ACHN (cell line): ENCODE measurements at places on chromosomes 16 and 17.

GRCh38 chr17:75047398-75048098 lies 523 bp downstream of the KCTD2 start:
- peak; percentile 18 for DNase-seq

DNA sequence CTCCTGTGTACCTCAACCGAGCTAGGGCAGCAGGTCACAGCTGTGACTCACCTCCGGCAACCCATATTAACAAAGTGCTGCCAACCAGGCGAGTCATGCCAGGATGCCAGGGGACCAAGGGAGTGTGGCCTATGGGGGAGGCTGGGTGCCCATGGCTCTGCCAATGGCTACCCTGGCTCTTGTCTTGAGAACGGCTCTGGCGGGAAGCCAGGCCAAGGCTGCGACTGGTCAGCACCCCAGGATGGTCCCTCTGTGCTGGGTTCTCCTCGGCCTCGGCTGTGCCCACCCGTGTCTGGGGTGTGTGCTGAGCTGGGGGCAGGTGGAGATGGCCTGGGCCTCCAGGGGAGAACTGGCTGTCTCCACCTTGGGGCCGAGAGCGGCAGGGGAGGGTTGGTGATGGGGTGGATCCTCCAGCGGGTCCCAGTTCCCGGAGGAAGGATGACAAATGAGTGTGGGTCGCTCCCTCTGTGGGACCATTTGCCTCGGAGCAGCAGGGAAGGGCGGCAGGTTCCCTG lies 75.8 kb downstream of the MRC2 start:
- DNase-seq = peak; percentile 86

DNA sequence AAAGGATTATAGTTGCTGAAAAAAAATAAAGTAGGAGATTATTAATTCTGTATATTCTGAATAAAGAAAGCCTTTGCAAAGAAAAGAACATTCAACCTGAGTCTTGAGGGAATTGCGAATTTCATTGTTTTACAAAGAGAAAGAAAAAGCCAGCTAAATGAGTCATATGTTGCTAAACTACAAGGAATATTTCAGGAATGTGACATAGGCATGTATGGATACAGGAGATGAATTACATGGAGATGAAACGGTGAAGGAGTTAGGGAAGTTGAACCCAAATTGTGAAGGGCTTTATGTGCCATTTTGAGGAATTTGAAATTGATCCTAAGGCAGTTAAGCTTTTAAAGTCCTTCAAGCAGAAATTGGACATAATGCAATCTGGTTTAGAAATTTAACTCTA lies 177.3 kb upstream of the RBL2 start:
- DNase-seq = peak; percentile 58

- no peak for DNase-seq
Measured at GRCh38 chr17:77455111-77455890, 314.5 kb downstream of the SEC14L1 start.

GRCh38 chr17:38815576-38816193 lies 9.4 kb downstream of the CWC25 start:
- DNase-seq = peak; percentile 95

GRCh38 chr16:84599521-84600202 lies 18.2 kb downstream of the COTL1 start:
- DNase-seq = no peak

DNA sequence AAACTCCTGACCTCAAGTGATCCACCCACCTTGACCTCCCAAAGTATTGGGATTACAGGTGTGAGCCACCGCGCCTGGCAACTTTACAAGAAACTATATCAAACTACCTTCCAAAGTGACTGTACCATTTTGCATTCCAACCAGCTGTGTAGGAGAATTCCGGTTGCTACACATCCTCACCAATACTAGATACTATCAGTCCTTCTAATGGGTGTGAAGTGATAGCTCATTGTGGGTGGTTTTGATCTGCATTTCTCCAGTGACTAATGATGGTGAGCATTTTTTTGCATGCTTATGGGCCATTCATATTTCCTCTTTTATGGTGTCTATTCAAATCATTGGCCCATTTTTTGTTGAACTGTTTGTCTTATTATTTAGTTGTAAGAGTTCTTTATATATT lies 37.7 kb downstream of the SCNN1B start:
- no peak for DNase-seq

GRCh38 chr16:81442220-81442915 lies 2.2 kb upstream of the CMIP start:
- DNase-seq = no peak

DNA sequence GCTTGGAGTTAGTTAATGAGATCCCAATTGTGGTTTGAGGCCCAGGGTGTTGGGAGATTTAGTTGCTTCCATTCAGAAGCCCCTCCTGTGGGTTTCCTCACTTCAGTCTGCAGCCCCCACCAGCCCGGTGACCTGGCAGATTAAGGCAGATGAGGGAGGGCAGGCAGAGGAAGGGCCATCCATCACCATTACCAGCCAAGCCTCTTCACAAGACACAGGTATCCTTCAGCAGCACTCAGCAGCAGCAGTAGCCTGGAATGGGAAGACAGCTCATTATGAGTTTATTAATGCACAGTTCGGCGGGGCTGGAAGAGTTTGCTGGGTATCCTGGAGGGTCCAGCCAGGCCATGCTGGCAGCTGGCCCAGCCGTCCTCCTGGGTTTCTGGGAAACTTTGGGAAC lies 90.0 kb upstream of the GPRC5B start:
- DNase-seq = no peak

DNA sequence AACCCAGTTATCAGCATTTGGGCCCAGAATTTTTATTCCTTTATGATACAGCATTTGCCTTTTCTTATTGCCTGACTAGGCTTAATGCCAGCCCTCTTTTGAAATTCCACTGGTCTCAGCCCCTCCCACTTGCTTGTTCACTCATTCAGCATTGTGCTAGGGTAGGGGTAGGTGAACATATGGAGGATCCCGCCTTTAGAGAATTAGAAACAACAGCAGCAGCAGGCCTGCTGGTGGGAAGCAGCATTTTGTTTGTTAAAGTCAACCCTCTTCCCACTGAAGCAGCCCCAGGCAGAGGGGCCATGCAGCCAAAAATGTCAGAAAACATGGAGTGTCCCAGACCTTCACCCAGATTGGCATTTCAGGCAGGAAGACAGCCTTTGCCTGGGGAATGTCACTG lies 1355.2 kb downstream of the CDH8 start:
- DNase-seq = no peak

- DNase-seq = peak; percentile 87
Measured at GRCh38 chr17:50689251-50689650, 18.5 kb downstream of the ANKRD40 start.

DNA sequence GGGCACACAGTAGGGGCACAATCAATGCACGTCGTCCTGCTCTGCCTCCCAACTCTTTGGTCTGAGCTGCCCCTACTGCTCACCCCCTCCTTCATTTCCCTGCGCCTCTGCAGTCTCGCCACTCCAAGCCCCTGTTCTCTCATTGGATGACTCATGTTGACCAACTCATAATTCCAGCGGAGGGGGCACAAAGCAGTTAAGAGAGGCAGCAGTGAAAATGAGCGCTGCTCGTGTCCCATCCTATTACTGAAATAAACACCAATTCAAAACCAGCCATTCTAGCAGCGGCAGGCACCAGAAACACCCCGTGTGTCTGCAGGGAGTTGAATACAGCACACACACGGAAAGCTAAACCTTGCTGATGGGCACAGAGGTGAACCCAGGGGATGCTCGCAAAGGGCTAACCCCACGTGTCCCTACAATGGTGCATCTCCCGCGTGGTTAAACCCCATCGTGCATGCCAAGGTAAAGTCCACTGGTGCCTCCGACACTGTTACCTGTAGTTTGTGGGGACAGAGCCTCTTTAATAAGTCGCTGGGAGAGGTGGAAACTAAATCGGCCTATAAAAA lies 310.4 kb downstream of the XYLT1 start:
- no peak for DNase-seq

- DNase-seq = peak; percentile 65
Measured at GRCh38 chr16:24950275-24950674, 64.9 kb downstream of the ARHGAP17 start.

GRCh38 chr16:23391381-23392222 lies 61.4 kb downstream of the COG7 start:
- DNase-seq = no peak

- DNase-seq = no peak
Measured at GRCh38 chr17:68572138-68572842, 28.9 kb downstream of the FAM20A start.

DNA sequence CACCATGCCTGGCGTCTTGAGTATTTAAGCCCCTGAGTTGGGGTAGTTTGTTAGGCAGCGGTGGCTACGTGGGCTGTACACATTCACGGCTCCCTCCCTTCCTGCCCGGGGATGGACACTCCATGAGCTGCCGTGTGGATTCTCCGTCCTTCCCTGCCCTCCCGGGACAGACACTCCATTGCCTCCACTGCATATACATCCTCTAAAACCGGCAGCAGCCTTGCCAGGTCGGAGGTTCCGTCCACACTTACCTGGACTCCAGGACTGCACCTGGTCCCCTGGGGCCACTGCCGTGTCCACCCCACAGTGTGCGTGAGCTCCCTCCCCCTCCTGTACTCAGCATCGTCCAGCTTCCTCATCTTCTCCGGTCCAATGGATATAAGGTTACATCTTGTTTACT lies 3.5 kb upstream of the SPATA2L start:
- no peak for DNase-seq

DNA sequence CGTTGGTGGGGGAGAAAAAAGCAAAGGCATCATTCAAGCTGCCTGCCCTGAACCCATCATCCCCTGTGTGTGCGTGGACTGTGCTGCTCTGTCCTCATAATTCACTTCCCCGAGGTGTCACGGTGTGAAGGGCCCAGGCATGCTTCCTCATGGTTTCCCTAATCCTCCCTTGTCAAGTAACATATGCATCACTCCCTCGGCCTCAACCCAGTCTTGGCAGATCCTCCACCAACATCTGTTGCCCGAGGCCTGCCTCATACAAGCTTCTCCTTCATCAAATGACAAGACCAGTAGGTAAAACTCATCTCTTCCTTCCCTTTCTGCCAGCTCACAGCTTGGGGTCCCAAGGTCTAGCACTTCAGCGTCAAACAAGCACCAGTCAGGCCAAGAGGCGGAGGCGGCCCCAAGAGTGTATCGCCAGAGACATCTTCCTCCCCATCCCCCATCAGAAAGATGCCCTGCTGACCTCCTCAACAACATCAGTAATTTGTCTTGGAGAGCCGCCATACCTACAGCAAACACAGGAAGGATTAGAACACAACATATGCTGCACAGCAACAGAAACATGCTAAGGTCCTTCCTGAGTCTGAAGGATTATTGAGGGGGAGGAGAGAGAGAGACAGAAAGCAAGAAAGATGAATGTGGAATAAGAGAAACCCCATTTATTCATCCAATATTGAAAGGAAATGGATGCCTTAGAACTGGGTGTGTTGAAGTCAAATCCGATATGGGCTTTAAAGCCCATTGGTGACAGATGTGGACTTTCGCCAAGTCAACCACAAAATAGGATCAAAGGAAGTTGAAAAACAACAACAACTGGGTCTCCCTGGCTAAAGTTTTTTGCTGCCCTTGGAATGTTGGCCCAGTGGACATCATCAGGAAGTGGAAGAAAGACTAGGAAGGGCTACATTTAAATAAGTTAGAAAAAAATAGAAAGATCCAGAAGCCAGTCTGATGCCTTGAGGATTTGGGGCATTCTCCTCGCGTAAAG lies 38.4 kb downstream of the SOX9 start:
- DNase-seq = no peak

DNA sequence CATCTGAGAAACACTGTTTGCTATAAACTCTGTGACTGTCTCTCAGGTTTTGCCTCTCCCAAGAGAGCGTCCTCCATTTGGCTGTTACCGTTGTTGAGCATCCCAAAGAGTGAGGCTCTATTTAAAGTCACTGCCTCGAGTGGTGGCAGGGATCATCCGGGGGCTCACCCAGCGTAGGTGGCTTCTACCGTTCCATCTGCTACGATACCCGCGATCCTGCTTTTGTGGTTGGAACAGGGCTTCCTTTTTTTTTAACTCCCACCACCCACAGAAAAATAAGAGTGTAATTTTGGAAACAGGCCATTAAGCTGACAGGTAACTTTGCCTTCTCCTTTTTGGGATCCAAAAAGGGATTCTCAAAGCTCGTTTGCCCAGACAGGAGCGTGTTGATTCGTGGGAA lies 36.4 kb downstream of the KNOP1 start:
- DNase-seq = no peak

DNA sequence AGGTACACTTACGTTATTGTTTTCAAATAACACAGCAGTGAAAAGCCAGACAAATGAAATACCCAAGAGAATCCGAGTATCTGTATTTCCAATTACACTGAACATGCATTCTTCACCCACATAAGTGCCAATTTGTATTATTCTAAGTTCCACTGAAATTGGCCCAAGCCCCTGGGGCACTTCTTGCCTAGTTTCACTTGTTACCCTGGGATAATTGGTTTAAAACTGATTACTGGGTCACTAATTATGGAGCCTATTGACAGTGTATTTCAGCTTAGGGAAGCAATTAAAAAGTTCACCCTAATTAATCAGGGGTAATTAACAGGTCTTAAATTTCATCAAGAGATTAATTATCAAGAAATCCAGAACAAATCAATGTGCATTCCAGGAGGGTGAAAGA lies 60.5 kb upstream of the HS3ST2 start:
- DNase-seq = no peak

- DNase-seq = no peak
Measured at GRCh38 chr17:82351254-82351712, 7.8 kb upstream of the TEX19 start.

GRCh38 chr17:58316260-58316960 lies 12.2 kb downstream of the TSPOAP1 start:
- DNase-seq = no peak

DNA sequence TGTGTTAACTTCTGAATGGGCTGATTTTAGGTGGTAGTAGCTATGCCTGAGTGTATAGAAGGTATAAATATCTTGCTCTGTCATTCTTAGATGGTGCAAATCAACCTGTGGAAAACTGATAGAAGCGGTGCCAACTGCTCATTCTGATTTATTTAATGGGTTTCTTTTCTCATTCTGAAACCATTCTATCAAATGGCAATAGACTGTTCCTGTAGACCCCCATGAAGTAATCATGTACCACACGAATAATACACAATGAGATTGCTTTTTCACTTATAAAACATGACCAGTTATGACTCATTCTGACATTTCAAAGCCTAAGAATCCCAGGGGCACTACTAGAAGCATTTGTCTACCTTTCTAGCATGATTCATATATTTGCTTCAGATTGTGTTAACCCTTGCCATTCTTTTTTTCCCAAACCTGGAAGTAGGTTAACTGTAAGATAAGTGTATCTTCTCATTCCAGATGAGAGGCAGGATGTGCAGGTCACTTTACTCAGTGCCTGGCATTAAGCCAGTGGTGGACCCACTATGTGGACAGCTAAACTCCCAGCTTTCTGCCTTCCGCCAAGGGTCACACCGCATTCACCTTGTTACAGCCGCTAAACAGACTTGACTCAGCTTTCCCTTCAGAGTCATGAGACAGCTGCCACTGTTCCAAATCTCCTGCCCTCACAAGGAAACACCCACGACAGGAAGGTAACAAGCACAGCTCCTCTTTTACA lies 16.4 kb upstream of the SLC16A11 start:
- peak; percentile 92 for DNase-seq
